ENCODE measurements at places on chromosomes 3 and 15.
A peak's percentile ranks its signal among the peaks of the same experiment; 100 is the strongest.

DNA sequence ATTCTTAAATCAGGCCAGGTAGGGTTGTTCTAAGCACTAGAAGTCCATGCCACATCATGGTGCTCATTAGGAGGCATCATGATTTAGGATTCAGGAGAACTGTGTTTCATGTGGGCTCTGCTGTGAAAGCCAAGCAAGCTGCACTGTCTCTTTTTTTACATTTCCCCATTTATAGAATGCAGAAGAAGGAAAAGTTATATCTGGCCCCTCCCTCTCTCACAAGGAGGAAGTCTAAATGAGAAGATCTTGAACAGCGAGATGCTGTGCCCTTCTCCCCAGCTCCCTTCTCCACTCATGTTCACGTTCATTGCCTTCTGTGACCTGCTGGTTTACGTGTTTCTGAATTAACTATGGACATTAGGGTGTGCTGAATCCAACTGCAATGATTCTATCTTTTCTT, 178.5 kb upstream of the RASGRP1 start:
- no peak for DNase-seq

- DNase-seq = no peak
Observed at GRCh38 chr15:100143378-100143777, 198.4 kb downstream of the ADAMTS17 start.

GRCh38 chr3:187873843-187874242, 128.6 kb upstream of the BCL6 start:
- DNase-seq = no peak

DNA sequence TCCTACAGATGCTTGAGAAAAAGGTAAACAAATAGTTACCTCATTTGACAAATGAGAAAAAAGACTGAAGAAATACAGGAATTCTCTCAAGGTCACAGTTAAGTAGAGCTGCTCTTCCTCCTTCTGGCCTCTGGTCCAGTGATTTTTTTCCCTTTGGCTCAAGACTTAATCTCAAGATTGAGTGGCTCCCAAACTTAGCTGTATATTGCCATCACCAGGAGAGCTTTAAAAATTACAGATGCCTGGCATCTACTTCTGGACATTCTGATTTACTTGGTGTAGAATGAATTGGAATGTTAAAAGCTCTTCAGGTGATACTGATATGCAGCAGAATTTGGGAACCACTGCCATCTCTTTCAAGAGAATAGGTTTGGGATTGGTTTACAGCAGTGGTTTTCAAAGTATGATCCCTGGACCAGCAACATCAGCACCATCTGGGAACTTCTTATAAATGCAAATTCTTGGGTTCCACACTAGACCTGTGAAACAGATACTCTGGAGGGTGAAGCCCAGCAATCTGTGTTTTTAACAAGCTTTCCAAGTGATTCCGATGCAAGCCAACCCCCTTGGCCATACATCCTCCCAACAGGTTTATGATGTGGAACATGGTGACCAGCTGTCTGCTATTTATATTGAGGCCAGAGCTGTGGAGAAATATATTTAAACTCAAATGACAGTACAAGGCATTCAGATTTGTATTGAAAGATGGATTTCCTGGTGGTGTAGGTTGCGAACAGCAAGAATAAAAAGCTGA, 333.0 kb upstream of the RARB start:
- DNase-seq = peak; percentile 63

DNA sequence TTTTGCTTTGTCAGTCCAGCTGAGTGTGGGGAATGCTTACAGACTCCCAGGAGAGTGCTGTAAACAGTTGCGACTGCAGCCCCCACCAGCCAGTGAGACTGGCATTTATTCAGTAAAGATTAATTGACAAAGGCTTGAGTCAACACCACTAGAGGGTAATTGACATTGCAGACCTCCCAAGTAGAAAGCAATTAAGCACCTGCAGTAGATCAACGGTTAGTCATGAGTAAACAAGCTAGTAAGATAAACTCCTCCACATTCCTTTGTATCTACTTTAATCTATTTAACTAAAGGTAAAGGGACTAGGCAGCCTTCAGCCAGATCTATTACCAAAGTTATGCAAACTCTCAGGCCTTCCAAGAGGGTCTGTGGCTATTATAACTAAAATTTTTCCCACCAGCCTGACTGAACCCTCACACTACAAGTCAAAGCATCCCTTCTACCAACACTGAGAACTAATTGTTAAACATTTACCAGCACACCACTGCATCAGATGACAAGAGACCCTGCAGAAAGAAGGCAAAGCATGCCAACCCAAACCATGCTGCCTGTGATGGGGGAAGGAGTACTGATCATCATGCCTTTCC, 30.5 kb upstream of the GALNT15 start:
- no peak for DNase-seq

DNA sequence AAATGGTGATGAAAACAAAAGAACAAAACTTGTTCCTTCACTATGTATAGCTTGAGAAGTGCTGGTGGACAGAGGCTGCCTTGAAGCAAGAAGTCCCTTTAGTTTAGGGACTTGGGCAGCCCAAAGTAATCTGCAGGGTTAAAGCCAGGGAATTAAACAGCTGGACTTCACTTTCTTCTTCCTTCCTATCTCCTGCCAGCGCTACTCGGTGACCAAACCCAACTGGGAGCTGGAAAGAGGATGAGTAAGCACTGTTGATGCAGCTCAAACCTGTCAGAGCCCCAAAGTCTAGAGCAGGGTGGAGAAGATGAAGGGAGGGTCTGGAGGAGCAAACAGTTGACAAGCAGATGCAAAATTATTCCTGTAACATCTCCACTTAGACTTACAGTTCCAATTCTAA, 73.1 kb upstream of the FBN1 start:
- DNase-seq = no peak

DNA sequence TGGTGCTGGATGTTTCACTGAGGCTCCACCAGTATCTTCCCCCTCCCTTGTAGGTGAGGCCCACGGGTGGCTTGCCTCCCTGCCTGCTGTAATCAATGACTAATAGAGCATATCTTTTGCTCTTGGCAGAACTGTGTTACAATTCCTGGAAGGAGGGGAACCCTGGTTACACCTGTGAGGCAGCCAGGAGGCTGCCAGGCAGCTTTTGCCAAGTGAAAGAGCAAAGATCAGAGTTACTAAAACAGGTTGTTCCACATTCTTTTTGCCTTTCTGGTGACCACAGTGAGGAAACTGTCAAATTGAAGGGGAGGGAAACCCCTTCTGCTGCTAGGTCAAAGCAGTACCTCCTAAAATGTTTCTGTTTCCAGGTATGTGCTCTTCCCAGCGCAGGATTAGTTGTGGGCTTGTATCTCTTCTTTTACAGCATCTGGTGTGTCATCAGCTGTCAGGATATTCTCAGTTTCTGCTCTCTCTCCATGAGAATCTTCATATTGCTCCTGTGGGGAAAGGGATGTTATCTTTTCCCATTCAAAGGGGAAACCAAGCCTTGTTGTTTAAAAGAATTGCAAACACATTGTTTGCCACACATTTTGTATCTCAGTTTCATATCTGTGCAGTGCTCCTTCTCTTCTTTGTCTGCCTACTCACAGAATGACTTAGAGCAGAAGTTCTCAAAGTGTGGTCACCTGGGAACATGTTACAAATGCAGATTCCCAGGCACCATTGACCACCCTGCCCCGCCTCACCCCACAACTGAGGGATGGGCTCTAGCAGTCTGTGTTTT, 137.4 kb upstream of the UMPS start:
- peak; percentile 90 for DNase-seq

DNA sequence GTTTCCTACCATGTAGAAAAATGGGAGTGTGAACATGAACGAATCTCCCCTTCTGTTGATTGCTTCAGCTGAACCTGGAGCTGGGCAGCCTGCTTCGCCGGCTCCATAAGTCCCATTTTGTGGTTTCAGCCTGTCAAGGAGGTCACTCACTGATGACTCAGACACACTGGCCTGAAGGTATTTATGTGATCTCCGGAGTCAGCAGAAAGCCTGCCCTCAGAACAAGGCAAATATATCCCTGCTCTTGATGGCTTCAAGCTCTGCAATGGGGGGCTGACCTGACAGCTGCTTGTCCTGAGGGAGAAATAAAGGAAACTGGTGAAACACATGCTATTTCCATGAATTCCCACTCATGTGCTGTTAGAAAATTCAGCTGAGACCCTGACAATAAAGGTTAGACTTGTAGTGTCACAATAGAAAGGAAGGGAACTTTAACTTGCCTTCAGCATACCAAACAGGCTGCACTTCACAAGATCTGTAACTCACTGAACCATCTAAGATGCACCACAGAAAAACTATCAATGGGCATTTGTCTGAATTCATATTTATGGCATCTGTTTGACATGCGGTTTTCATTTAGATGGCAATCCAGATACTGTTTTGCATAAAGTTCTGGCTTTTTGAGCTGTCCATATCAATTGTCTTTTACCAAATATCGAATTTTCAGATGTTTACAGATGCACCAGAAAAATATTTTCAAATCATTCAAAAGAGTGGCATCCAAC, 282.0 kb upstream of the VEPH1 start:
- peak; percentile 18 for DNase-seq

DNA sequence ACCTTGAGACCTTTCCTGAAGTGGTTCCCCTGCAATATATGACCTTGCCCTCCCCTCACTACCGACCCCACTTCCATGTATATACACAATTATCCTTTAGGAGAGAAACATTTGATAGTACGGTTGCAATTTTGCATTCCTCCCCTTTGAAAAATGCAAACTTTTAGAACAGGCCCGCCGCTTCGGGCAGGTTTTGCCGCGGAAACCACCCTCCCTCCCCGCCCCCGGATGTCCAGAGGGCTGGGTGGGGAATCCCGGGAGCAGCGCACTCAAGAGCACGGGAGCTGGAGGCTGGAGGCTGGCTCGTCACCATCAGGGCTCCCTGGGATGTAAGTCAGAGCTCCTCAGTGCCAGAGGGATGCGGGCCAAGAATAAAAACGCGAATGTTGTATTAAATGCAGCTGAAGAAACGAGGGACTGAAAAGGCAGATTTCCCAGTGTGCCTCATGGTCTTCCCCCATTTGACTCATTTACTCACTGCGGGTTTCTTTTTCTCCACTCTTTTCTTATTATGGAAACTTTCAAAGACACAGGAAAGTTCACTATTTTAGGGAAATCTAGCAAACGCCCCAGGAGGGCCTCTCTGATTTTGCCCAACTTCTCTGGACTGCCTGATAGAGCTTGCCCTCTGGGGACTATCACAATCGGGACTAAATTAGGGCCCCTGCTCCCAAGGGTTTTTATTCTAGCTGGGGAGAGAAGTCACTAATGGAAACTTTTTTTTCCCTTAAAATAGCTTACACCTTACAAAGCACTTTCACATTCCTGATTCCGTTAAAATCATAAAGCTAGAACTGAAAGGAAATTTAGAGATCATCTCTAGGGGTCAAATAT, 2.9 kb upstream of the USP3 start:
- peak; percentile 27 for DNase-seq

GRCh38 chr15:79898369-79898768, 1.6 kb upstream of the MTHFS start:
- DNase-seq = no peak

- DNase-seq = no peak
Observed at GRCh38 chr3:115646027-115646690, 22.8 kb downstream of the GAP43 start.

DNA sequence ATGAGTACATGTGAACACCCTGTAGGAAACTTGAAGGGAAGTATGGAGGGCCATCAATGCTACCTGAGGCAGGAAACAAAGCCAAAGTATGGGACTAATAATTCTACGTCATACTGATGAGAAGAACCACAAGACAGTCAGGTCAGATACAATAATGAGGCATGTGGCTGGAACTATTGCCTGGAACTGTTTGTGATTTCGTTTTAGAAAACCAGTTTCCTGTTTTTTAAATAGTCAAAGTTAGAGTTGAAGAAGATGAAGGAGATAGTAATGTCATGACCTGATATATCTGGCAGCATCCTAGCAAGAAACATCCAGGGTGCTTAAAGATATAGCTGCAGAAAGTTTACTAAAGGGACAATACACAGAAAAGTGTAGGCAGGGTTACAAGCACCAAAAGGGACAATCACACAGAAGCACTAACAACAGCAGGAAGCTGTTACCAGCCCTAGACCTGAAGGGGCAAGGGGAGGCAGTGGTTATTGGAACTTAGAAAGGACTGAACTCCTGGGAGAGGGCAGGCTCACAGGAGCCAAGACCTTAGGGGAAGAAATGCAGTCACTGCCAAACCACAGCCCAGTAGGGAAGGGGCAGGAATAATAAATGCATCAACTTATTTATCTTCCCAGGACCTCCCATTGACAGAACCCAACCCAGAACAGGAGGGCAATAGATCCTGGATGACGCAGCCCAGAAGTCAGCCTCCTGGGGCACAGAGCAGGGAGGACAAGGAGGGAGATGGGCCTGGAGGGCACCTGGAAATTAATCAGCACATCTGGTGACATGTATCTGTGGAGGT, 302.1 kb upstream of the STT3B start:
- DNase-seq = no peak

DNA sequence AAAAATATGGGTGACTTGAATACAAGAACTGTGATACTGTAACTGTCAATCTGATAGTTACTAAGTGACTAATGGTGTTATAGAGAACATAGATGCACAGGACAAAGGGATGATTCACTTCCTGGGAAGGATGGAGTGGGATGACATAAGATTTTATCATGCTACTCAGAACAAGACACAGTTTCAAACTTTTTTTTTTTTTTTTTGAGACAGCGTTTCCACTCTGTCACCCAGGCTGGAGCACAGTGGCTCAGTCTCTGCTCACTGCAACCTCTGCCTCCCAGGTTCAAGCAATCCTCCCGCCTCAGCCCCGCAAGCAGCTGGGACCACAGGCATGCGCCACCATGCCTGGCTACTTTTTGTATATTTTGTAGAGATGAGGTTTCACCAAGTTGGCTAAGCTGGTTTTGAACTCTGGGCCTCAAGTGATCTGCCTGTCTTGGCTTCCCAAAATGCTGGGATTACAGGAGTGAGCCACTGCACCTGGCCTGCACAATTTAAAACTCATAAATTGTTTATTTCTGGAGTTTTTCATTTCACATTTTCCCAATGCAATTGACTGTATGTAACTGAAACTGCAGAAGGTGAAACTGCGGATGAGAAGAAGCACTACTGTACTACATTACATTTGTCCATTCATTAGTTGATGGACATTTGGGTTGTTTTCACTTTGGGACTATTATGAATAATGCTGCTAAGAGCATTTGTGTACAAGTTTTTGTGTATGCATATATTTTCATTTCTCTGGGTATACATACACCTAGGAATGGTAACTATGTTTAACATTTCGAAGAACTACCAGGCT, 40.6 kb downstream of the ADIPOQ start:
- DNase-seq = no peak

DNA sequence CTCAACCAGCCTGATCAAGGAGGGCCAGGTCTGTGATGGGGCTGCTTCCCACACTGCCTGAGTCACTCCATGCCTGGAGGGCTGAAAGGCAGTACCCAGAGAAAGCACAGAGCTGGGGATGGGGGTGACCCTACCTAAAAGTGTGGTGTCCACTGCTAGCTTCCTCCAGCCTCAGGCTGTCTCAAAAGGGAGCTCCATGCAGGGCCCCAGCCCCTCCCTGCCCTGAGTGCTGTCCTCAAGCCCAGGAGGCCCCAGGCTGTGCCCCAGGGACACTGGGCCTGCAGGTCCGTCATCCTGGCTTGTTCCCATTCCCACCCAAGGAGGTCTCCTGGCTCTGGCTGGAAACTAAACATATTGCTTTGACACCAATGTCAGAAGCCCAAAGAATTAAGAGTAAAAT, 56.8 kb downstream of the ZNF445 start:
- DNase-seq = no peak

GRCh38 chr3:194304186-194304917, 46.8 kb downstream of the CPN2 start:
- DNase-seq = no peak

All from T47D (cell line).